CD4-positive, alpha-beta T cell treated with Interleukin-2 at 100 ng/mL for 4 hours (primary cell): ENCODE measurements at places on chromosomes 5 and 9.

DNA sequence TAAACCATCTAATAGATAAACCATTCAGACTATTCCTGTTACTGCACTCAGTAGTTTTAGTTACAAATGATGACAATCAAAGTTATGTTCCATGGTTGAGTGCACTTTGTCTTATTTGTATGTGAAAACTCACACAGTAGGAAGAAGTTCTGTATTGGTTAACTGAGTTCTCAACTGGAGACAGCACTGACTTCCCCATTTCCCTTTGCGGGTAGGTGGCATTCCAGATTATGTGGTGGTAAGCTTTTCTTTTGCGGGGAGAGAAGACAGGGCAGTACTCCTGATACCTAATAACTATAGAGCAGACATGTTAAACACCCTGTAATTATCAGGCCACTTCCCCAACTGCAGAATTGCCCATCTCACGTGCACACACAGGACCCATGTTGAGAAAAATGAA lies 24.4 kb downstream of the TARS1 start:
- no peak for DNase-seq

DNA sequence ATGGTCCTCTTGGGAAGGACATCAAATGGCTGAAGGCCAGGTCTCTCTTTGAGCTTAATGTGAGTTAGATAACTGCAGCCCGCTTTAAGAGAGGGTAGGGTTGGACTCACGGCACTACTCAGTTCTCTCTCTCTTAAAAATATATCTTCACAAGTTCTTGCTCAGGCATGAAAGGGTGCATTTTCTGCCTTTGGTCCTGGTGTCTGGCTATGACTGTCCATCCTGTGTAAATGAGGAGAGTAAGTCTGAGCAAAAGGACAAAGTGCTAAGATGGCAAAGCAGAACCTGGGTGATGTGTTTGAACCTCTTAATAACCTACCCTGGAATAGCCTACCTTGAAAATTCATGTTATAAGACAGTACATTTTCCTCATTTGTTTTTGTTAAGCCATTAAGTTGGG lies 293.4 kb downstream of the PDE4D start:
- DNase-seq: no peak

DNA sequence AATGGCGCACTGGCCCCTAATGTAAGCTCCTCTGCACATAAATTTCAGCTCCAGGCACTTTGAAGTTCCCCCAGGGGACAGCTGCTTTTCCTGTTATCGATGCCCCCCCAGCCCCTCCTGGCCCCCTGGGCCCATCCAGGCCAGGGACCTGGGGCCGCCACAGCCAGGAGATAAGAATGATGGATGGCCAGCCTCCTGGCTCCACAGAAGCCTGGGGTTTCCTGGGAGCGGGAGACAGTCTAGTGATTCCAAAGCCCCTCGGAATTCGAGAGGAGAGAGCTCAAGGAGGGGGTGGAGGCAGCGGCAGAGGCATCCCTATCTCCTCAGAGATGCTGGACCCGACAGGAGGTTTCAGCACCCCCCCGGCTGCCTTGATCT lies 98.4 kb upstream of the HAND1 start:
- no peak for DNase-seq

DNA sequence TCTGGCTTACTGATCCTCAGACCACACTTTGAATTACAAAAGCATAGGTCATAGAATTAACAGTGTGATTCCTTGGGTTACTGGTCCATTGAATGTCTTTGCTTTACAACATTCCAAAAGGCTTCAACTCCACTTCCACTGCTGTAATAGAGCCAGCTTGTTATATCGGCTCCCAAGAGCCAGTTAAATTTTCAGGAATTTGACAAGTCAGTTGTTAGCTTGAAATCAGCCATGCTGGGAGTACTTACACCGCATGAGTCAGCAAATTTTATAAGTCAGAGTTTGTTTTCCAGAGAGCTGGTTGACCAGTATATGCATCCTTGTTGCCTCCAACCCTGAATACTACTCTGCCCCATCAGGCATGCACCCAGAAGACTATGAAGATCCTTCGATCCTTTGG lies 73.1 kb downstream of the FOXB2 start:
- DNase-seq: no peak

- peak; percentile 72 for DNase-seq
Observed at GRCh38 chr5:177370488-177371119, 12.9 kb downstream of the RGS14 start.

DNA sequence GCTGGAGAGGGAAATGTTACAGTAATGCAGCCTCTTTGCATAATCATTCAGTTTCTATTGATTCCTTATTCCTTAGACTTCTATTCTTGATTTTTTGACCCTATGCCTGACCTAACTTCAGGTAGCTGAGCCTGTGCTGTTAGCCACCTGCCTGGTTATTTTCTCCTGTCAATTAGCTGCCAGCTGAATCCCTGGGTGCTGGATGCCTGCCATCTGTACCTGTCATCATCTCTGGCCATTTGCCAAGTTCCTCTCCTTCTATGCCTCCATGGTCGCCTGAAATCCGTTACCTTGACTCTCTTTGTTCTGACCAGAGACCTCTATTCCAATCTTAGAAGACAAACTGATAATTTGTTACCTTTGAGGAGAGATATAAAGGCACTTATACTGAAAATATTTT lies 178.3 kb downstream of the CAVIN4 start:
- DNase-seq: no peak

DNA sequence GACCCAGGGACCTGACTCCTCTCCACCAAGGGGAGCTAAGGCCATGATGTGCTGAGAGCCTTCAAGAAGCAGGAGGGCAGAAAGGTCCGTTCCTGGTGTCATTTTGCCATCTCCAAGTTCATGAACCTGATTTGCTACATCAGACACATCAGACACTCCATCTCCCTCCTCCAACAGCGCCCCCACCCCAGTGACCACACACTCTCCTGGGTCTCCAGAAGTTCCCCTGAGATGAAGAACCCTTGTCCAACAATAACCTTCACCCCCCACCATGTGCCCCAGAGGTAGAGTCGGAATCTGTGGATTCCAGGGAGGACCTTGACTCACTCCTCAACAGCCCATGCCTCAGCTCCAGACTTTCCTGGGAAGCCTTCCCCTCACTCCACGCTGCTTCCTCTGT lies 242.8 kb downstream of the CDK5RAP2 start:
- no peak for DNase-seq

DNA sequence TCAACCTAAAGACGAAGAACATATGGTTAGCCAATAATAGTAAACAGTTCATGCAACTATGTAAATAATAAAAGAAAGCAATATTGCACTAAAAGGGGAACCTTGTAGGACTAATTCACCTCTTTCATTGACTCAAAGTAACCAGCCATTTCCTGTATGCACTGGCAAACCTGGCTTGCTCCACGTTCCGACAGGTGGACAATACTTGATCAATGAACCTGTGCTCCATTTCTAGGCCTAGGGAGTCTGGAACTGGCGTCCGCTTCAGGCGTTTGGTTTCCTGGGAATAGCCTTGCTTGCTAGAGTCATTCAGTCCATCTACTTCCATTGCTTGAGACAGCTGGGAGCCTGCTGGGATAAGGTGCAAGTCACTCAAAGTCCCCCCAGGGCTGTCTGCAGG lies 41.6 kb downstream of the PTAR1 start:
- no peak for DNase-seq

DNA sequence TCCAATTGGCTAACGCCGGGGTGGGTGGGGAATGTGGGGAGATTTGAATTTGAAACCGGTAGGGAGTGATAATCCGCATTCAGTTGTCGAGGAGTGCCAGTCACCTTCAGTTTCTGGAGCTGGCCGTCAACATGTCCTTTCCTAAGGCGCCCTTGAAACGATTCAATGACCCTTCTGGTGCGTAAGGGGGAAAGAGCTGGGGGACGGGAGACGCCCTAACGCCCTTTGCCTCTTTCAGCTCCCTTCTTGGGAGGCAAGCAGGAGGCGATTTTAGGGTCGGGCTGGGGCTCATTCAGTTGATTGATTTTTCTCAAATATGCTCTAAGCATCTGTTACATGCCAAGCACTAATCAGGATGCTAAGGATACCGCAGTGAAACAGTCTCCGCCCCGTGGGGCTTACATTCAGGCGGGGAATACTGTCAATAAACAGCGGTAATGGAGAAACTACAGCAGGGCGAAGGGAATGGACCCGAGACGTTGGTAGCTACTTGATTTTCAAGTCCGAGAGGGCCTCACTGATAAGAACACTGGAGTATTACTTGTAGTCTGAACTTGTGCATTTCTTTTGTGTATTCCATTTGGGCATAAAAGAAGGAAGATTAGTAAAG lies at the start of gene HMMR:
Gene HMMR (plus strand): TSS at position 71 of the 610 bp plus-strand sequence. CDS start 61 bp downstream, at position 132.
- no peak for DNase-seq

DNA sequence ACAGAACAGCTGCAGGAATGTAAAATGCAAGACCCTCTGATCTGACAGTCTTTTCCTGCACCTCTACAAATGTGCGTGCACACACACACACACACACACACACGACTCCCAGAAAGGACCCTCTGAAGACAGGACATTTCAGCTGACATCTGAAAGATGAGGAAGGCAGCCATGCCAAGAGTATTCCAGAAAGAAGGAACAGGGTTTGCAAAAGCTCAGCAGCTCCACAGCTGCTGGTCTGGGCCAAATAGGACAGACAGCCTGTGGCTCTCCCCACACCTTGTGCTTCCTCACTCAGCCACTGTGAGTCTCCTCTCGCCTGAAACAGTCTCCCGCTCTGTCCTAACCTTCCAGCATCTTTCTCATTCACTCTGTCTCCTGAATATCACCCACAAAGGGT lies 189.0 kb downstream of the PALM2AKAP2 start:
- no peak for DNase-seq

GRCh38 chr5:65825408-65826328 lies 100.7 kb upstream of the ERBIN start:
- no peak for DNase-seq

DNA sequence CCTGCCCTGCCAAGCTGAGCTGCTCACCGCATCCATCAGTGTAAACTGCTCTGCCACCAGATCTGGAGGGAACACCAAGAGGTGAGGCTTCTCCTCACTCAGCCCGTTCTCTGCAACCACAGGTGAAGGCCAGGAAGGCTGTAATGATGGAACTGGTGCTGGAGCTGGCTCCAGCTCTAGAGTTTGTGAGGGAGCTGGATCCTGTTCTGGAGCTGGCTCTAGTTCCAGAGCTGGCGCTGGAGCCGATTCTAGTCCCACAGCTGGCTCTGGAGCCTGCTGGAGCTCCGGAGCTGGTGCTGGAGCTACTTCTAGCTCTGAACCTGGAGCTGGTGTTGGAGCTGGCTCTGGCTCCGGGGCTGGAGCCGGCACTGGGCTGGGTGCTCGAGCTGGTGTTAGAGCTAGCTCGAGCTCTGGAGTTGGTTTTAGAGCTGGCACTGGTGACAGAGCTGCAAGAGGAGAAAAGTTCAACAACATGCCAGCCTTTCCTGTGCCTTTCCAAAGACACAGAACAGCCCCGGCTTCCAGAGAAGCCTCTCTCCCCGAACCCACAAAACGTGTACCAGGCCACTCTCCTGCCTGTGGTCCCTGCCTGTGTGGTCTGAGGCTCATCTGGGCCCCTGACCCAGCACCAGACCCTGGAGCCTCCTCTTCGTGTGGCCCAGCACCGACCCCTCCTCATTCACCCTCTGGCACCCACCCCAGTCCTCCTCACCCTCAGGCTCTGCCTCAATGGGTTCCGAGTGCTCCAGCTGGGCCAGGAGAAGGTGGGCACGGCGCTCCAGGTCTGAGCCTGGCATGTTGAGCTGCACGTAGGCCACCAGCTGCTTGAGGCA lies 12.9 kb downstream of the RALGDS start:
- DNase-seq: no peak

GRCh38 chr9:16726718-16727451 lies 143.6 kb downstream of the BNC2 start:
- no peak for DNase-seq

DNA sequence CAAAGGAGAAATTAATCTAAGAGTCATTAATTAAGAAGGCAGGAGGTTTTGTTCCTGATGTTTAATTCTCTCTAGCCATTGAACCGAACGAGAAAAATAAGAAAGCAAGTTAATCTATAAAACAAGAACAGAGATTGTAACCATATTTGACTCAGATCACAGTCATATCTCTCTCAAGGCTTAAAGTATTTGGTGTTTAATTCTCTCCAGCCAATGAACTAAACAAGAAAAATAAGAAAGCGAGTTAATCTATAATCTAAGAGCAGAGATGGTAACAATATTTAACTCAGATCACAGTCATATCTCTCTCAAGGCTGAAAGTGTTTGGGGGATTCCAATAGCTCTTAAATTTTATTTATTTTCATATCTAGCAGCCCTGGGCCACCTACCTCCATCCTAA lies 74.4 kb upstream of the SHISAL2B start:
- no peak for DNase-seq

- no peak for DNase-seq
Observed at GRCh38 chr5:131987251-131987650, 24.2 kb downstream of the ACSL6 start.

DNA sequence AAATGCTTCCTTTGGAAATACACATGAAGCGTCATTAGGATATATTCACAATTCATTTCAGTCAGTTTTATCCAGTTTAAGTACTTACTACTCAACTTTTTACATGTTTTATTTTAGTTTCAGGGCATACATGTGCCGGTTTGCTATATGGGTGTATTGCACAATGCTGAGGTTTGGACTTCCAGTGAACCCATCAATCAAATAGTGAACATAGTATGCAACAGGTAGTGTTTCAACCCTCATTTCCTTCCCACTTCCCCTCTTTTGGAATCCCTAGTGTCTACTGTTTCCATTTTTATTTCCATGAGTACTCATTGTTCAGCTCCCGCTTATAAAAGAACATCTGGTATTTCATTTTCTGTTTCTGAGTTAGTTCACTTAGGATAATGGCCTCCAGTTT lies 74.7 kb downstream of the TMEM161B start:
- no peak for DNase-seq

DNA sequence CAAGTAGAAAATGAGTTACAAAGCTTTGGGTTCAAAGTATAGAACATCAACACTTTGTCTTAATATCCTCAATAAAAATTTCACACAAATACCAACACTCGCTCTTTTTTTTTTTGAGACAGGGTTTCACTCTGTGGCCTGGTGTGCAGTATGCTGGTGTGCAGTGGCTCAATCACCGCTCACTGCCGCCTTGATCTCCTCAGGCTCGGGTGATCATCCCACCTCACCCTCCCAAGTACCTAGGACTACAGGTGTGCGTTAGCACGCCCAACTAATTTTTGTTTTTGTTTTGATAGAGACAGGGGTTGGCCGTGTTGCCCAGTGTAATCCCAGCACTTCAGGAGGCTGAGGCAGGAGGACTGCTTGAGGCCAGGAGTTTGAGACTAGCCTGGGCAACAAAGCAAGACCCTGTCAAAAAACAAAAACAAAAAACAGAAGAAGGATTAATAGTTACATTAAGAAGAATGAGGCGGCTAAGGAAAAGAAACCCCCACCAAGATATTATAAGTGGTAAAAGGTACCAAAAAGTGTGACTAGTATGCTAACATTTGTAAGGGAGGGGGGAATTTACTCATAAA lies 20.3 kb downstream of the FNBP1 start:
- DNase-seq: no peak

- no peak for DNase-seq
Observed at GRCh38 chr5:79261897-79262296, 26.0 kb downstream of the JMY start.
